ENCODE measurements at places on chromosomes 1 and 21.

DNA sequence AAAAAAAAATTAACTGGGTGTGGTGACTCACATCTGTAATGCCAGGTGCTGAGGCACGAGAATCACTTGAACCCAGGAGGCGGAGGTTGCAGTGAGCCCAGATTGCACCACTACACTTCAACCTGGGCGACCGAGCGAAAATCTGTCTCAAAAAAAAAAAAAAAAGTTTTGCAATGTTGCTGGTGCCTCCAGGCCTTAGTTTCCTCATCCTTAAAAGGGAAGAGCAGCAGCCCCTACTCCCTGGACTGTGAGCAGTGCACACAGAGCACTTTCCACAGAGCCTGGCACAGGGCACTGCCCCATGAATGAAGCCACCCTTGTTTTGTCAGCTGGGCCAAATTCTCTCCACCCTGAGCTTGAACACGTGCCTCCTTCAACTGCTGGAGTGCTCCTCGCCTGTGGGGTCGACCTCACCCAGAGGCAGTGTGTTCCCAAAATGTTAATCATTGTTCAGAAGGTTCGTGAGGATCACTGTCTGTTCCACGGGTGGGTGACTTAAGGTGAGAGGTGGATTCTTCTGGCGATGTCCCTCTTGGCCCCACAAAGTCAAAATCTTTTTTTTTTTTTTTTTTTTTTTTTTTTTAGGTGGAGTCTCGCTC is 152.1 kb upstream of the TMEM51 start:
- DNase-seq = no peak

GRCh38 chr1:42942444-42942843 is 16.2 kb downstream of the SLC2A1 start:
- DNase-seq = no peak

DNA sequence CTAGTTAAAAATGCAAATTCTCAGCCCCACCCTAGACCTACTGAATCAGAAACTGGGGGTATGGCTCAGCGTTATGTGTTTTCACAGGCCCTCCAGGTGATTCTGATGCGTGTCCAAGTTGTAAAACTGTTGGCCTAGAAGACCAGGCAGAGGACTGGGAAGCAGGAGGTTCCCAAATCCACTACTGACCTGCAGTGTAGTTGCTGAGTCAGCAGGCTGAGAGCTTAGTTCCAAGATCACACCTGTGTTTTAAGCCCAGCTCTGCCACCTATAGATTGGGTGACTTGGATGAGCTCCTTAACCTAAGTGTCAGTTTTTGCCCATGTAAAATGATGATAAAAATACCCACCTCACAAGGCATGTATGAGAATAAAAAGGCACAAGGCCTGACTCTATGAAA is 4.1 kb downstream of the GRHL3 start:
- no peak for DNase-seq

- DNase-seq = no peak
Observed at GRCh38 chr1:230509281-230509977, 83.3 kb upstream of the PGBD5 start.

- DNase-seq = no peak
Observed at GRCh38 chr21:38944903-38945302, 139.2 kb downstream of the ETS2 start.

GRCh38 chr1:228276901-228277490 is 69.2 kb downstream of the OBSCN start:
- no peak for DNase-seq

GRCh38 chr1:184504955-184505338 is 118.1 kb downstream of the C1orf21 start:
- no peak for DNase-seq

- DNase-seq = no peak
Observed at GRCh38 chr21:33496345-33496744, 4.8 kb upstream of the DNAJC28 start.

- DNase-seq = no peak
Observed at GRCh38 chr1:247269133-247269532, 13.3 kb downstream of the VN1R5 start.

DNA sequence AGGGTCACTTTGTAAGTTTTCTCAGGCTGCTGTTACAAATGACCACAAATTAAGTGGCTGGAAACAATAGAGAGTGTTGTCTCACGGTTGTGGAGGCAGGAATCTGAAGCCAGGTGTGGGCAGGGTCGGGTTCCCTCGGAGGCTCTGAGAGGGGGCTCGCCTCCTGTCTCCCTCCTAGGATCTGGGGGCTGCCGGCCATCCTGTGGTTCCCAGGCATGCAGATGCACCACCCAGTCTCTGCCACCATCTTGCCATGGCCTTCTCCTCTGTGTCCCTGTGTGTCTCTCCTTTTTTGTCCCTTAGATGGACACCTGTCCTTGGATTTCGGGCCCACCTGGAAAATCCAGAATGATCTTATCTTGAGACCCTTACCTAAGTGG is 4.8 kb downstream of the TP73 start:
- DNase-seq = no peak

DNA sequence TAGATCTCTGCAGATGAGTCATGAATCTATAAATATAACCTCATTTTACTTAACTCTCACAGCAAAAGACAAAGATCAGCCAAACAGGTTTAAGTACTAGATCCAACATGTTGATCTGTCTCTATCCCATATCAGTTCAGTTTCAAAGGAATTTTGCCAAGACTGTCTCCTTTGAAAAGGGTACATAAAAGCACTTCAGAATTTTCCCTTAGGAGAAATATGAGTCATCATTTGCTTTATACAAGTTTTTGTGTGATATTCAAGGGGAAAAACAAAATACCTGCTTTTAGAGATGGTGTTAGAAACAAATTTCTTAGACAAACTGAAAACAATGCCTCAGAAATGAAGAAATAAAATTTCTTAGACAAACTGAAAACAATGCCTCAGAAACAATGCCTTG is 73.5 kb upstream of the LRRC7 start:
- DNase-seq = no peak

DNA sequence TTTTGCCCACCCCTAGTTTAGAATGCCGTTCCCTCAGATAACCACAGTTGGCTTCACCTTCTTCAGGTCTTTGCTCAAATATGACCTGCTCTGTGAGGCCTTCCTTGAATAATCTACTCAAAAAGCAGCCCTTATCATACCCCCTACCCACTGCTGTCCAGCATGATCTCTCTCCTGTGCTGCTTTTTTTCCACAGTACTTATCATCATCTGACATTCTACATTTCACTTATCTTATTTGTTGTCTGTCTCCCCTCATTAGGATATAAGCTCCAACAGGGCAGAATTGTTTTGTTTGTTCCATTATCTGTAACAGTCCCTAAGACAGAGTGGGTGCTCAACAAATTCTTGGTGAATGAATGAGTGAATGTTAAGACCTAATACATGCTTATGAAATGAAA is 18.1 kb downstream of the USP24 start:
- DNase-seq = no peak

DNA sequence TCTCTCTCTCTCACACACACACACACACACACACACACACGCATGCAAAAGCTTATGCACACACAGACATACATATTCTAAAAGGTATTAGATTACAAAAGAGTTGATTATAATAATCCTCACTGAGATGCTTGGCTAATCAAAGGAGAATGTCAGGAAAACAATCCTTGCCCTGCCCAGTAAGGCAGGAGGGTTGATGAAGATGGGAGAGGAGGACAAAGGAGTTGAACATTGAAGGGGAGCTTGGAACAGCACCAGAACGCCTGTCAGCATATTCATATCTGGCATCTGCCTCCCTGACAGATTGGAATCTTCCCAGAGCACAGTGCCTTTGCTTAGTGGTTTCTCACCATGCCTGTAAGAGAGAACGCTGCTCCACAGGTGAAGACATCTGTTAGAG is 68.6 kb upstream of the PALMD start:
- DNase-seq = no peak

- no peak for DNase-seq
Observed at GRCh38 chr1:216888731-216889130, 165.5 kb upstream of the ESRRG start.

GRCh38 chr1:93025572-93025971 is 53.5 kb upstream of the MTF2 start:
- DNase-seq = no peak

- DNase-seq = no peak
Observed at GRCh38 chr1:18972991-18973390, 16.5 kb upstream of the IFFO2 start.

DNA sequence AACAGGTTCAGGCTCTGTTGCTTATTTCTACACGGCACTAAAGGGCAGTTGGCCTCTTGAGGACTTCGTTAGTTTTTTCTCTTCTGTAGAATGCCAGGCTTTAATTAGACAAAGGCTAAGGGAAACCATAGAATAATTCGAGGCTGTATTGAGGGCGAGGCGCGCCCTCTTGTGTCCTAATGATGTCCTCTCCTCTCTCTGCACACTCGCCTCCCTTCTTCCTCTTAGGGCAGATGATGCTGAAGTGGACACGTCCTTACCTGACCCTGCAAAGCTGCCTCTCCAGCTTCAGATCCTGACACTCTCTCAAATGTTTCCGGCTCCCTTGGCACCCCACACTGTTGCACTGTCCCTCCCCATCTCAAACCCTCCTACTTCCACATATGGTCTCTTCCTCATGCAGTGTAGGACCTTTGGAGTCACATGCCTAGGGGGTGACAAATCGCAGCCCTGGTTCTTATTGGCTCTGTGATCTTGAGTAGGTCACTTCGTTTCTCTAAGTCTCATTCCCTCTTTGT is 1.9 kb upstream of the ZSCAN20 start:
- DNase-seq = peak; percentile 74

DNA sequence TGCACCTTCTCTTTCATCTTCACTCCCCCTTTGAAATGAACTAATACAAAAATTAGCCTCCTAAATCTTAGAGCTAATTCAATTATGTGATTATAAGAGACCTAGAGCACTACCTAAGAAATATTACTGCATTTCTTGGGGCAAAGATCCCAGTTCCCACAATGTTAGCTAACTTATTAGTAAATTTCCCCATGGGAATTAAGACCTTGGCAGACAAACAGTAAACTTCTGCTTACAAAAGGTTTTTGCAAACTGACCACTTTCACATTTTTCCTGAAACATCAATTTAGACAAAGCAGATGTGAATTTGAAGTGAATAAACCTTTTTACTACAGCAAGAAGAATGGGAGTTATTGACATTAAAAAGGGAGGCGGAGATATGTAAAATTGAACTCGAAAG is 34.6 kb upstream of the LHX8 start:
- no peak for DNase-seq

- DNase-seq = no peak
Observed at GRCh38 chr1:150557813-150558212, 8.6 kb downstream of the ADAMTSL4 start.
